ENCODE measurements at places on chromosomes 3 and 15.

- no peak for DNase-seq
- no peak overlapping the region for H3K4me3 ChIP-seq
- H3K4me1 ChIP-seq: no peaks in the 10 kb centered on the region
- peaks cover 16% of the 10 kb centered on the region for H3K36me3 ChIP-seq
- H3K27me3 ChIP-seq: no peaks in the 10 kb centered on the region
- no peak overlapping the region for H3K27ac ChIP-seq
These were observed 18.3 kb downstream of the UBAP1L start for GRCh38 chr15:65096481-65097385.

- no peak overlapping the region for H3K27ac ChIP-seq
- H3K36me3 ChIP-seq: no peaks in the 10 kb centered on the region
- H3K27me3 ChIP-seq: peaks cover 34% of the 10 kb centered on the region
- H3K4me3 ChIP-seq: peak overlapping the region; percentile 55
These were observed 968 bp upstream of the TMEM266 start for GRCh38 chr15:76058714-76059319.

- H3K4me1 ChIP-seq: peaks cover under 1% of the 10 kb centered on the region
- DNase-seq: no peak
- no peaks in the 10 kb centered on the region for H3K36me3 ChIP-seq
- no peak overlapping the region for H3K4me3 ChIP-seq
- H3K27ac ChIP-seq: no peak overlapping the region
These were observed 42.6 kb upstream of the TRIM42 start for GRCh38 chr3:140635276-140635675.

- no peak overlapping the region for H3K27ac ChIP-seq
- H3K36me3 ChIP-seq: no peaks in the 10 kb centered on the region
- H3K4me3 ChIP-seq: no peak overlapping the region
- H3K4me1 ChIP-seq: peaks cover 9% of the 10 kb centered on the region
These were observed 29.2 kb downstream of the GJD2 start for GRCh38 chr15:34725556-34725955.

GRCh38 chr3:126954141-126954842 lies 28.6 kb upstream of the PLXNA1 start:
- no peak for DNase-seq
- no peaks in the 10 kb centered on the region for H3K27me3 ChIP-seq
- H3K4me3 ChIP-seq: no peak overlapping the region
- H3K36me3 ChIP-seq: peaks cover 7% of the 10 kb centered on the region
- H3K27ac ChIP-seq: no peak overlapping the region

DNA sequence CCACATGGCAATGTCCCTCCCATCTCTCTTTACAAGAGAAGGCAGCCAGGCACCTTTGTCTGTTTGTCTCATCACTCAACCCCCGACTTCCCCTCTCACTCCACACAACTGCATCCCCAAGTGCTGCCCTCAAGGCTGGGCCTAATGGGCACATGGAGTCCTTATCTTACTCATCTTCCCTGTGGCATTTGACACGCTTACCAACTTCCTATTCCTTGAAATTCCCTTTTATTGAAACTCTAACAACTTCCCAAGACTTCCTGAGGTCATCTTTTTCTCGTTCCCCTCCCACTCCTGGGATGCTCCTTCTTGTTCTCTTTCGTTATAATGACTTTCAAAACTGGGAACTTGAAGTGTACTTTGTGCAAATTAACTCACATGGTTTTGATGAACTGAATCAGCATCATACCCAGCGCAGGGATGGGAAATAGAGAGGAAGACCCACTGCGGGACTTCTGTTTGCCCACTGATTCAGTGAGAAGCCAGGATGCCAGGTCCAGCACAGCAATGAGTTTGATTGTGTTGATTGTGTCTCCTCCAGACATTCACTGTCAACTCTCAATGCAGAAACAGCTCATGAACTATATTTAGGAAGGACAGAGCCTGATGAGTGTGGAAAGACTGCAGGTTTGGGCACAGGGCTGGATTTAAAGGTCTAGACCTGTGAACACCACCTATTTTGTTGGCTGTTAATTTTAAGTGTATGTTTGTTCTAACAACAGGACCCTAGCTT lies 104.7 kb upstream of the TNIK start:
- no peak overlapping the region for H3K4me3 ChIP-seq
- no peaks in the 10 kb centered on the region for H3K36me3 ChIP-seq
- no peak for DNase-seq
- H3K27me3 ChIP-seq: no peaks in the 10 kb centered on the region

GRCh38 chr15:98744506-98744905 lies 96.2 kb downstream of the IGF1R start:
- H3K27me3 ChIP-seq: no peaks in the 10 kb centered on the region
- no peak overlapping the region for H3K4me3 ChIP-seq
- peaks cover 36% of the 10 kb centered on the region for H3K4me1 ChIP-seq
- DNase-seq: no peak
- peak overlapping the region; percentile 59 for H3K27ac ChIP-seq
- no peaks in the 10 kb centered on the region for H3K36me3 ChIP-seq

GRCh38 chr3:12268049-12268735 lies 20.7 kb upstream of the PPARG start:
- H3K4me3 ChIP-seq: no peak overlapping the region
- H3K36me3 ChIP-seq: no peaks in the 10 kb centered on the region
- no peaks in the 10 kb centered on the region for H3K27me3 ChIP-seq
- H3K4me1 ChIP-seq: peaks cover 12% of the 10 kb centered on the region
- no peak overlapping the region for H3K27ac ChIP-seq

GRCh38 chr3:192914848-192915247 lies 2.8 kb downstream of the MB21D2 start:
- no peaks in the 10 kb centered on the region for H3K36me3 ChIP-seq
- H3K4me3 ChIP-seq: no peak overlapping the region
- H3K27ac ChIP-seq: no peak overlapping the region
- DNase-seq: no peak
- H3K4me1 ChIP-seq: peaks cover 22% of the 10 kb centered on the region

DNA sequence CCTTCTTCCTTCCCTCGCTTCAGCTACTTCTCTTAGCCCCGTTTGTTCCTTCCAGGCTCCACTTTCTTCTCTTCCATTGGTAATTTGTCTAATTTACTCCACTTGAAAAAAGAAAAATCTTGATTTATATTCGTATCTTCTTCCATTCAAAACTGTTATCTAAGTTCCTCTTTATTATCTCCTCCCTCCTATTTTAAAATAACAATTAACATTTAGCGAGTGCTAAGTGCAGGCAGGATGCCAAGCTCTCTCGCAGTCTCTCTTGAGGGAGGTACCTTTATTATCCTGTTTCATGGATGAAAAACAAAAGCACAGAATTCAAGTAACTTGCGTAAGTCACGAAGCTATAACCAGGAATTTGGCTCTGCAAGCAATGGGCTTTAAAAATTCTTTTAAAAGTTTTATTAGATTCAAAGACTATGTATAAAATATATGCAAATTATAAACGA lies 418.9 kb upstream of the NAALADL2 start:
- H3K27ac ChIP-seq: no peak overlapping the region
- no peaks in the 10 kb centered on the region for H3K27me3 ChIP-seq
- no peaks in the 10 kb centered on the region for H3K36me3 ChIP-seq
- DNase-seq: peak; percentile 73
- peaks cover 10% of the 10 kb centered on the region for H3K4me1 ChIP-seq

DNA sequence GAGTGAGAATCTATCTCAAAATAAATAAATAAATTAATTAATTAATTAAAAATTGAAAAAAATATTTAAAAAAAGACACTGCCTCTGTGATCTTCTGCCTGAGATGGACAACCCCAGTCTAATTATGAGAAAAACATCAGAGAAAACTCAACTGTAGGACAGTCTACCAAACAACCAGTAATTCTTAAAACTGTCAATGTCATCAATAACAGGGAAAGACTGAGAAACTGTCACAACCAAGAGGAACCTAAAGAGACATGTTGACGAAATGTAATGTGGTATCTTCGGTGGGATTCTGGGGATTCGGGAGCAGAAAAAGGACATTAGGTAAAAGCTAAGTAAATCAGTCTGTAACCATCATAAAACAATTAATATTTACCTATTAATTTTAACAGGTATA lies 265.4 kb upstream of the LMCD1 start:
- no peak for DNase-seq
- no peak overlapping the region for H3K4me3 ChIP-seq
- H3K27ac ChIP-seq: no peak overlapping the region
- H3K36me3 ChIP-seq: no peaks in the 10 kb centered on the region
- no peaks in the 10 kb centered on the region for H3K27me3 ChIP-seq
- H3K4me1 ChIP-seq: peaks cover 10% of the 10 kb centered on the region

DNA sequence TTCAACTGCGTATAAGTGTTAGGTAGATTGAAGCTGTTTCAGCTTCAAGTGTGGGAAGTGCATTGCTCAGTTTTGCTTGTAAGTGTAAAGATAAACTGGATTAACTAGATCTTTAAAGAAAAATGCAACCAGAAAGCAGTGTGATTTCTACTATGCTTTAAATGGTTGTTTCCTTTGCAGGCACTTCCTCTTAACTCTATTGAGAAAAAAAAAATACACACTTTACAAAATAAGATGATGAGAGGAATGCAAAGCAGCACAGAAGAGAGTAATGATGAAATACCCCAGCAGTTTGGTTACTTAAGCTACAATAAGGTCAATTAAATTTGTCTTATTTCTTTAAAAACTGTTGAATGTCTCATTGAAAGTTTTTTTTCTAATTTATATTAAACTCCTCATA lies 40.8 kb downstream of the DPH6 start:
- no peak overlapping the region for H3K4me3 ChIP-seq
- no peak overlapping the region for H3K27ac ChIP-seq
- H3K36me3 ChIP-seq: no peaks in the 10 kb centered on the region
- DNase-seq: no peak
- no peaks in the 10 kb centered on the region for H3K27me3 ChIP-seq

- DNase-seq: no peak
- H3K36me3 ChIP-seq: no peaks in the 10 kb centered on the region
- H3K27me3 ChIP-seq: no peaks in the 10 kb centered on the region
- no peak overlapping the region for H3K27ac ChIP-seq
- H3K4me1 ChIP-seq: no peaks in the 10 kb centered on the region
These were observed 530.2 kb downstream of the MCTP2 start for GRCh38 chr15:94761574-94761973.

DNA sequence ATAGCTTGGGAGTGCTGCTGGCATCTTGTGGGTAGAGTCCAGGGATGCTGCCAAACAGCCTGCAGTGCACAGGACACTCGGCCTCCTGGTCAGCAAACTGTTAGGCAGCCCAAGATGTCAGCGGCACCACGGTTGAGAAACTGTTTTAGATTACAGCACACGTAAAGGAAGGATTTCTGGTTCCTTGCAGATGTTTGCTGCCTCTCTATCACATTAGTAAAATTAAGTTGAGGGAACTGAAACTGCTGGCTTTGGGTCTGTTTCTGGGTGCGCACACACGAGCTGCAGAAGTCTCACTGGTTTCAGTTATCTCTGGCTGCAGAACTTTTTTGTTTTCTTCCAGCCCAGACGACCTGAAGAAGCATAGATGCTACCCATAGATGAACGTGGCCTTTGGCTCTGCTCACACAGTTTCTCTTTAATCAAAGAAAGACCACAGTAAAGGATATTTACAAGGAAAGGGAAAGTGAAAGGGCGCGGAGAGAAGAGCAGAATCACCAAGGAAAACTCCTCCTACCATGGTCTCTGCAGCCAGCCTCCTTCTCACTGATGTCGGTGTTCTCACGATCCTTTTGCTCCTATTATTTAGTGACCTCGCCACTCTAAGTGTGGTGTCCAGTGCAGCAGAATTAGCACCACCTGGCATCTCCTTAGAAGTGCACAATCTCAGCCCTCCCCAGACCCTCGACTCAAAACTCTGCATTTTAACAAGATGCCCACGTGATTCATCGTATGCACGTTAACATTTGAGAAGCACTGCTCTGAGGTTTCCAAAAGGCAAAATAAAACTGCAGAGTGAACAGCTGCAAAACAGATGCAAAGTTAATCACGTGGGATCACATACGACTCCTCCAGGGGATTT lies 50.6 kb upstream of the AKAP13 start:
- H3K27me3 ChIP-seq: no peaks in the 10 kb centered on the region
- H3K36me3 ChIP-seq: peaks cover 12% of the 10 kb centered on the region
- H3K27ac ChIP-seq: peak overlapping the region; percentile 27
- no peak overlapping the region for H3K4me3 ChIP-seq
- no peak for DNase-seq

- no peak for DNase-seq
- no peaks in the 10 kb centered on the region for H3K36me3 ChIP-seq
- H3K27ac ChIP-seq: no peak overlapping the region
- no peaks in the 10 kb centered on the region for H3K27me3 ChIP-seq
- peaks cover 9% of the 10 kb centered on the region for H3K4me1 ChIP-seq
- H3K4me3 ChIP-seq: no peak overlapping the region
These were observed 40.5 kb downstream of the CMTM7 start for GRCh38 chr3:32432045-32432710.

GRCh38 chr15:68175526-68175925 lies 29.6 kb downstream of the CALML4 start:
- H3K4me1 ChIP-seq: peaks cover 6% of the 10 kb centered on the region
- no peak overlapping the region for H3K27ac ChIP-seq
- H3K36me3 ChIP-seq: peaks cover 94% of the 10 kb centered on the region
- no peak overlapping the region for H3K4me3 ChIP-seq

GRCh38 chr3:141386611-141387111 lies 18.4 kb downstream of the ZBTB38 start:
- peaks cover 62% of the 10 kb centered on the region for H3K36me3 ChIP-seq
- H3K4me1 ChIP-seq: peaks cover 46% of the 10 kb centered on the region
- H3K27ac ChIP-seq: peak overlapping the region; percentile 73
- H3K27me3 ChIP-seq: no peaks in the 10 kb centered on the region

DNA sequence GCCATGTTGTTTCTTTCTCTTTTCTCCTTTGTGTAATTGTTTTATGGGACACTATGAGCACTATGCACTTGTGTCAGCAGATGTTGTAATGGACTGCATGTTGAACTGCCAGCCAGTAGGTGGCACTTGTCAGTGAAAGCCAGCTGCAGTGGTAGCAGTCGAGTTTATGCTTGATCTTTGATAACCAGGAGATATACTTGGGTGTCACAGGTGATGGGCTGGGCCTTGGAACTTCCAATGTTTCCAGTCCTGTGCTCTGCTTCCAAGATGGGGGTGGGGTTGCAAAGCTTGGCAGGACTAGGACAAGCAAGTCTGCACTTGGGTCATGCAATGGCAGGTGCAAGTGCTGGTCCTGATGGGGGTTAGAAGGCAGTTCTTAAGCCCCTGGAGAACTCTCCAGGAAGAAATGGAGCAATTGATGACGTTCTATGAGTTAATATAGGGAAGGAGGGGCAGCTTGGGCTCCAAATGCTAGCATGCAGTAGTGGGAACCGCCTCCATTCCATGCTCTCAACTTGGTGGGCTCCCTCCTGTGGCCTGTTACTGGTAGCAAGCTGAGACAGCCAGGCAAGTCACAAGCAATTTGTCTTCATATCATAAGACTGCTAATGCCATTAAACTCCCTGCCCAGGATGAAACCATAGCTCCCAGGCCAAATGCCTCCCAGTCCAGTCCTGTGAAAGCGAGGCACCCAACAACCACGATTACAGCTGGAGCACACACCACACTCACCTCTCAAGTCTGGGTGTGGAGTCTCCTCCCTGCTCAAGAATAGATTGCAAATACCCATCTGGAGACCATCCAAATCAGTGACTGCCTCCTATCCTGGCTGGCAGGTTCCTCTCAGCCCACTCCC lies 287.2 kb downstream of the CGGBP1 start:
- no peaks in the 10 kb centered on the region for H3K4me1 ChIP-seq
- no peaks in the 10 kb centered on the region for H3K27me3 ChIP-seq
- H3K4me3 ChIP-seq: no peak overlapping the region
